ENCODE measurements at places on chromosomes 16 and 17.

- DNase-seq = no peak
These were observed 158.3 kb upstream of the NOL11 start for GRCh38 chr17:67559381-67559966.

- no peak for DNase-seq
These were observed 1.2 kb upstream of the NFATC3 start for GRCh38 chr16:68083861-68084503.

GRCh38 chr17:10249271-10250010 is 51.0 kb upstream of the GAS7 start:
- no peak for DNase-seq

DNA sequence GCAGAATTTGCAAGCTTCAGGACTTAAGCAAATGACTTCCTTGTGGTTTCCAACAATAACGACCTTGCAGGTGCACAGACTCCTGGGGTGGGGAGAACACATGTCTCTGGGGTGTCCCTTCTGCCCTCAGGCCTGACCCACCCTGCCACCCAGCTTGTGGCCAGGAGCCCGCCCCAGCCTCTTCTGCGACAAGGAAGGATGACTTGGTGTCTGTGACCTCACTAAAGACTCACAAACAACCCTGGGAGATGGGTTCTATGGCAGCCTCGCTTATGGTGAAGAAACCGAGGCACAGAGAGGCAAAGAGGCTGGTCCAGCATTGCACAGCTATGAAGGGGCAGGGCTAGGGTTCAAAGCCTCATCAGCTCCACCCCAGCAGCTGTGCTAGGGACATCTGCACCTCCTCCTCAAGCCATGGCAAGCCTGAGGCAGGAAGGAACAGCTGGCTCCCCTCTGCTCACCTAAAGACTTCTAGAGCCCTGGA is 2.6 kb downstream of the ATP2A3 start:
- peak; percentile 84 for DNase-seq

- no peak for DNase-seq
These were observed 73.3 kb downstream of the KIF2B start for GRCh38 chr17:53896047-53896446.

DNA sequence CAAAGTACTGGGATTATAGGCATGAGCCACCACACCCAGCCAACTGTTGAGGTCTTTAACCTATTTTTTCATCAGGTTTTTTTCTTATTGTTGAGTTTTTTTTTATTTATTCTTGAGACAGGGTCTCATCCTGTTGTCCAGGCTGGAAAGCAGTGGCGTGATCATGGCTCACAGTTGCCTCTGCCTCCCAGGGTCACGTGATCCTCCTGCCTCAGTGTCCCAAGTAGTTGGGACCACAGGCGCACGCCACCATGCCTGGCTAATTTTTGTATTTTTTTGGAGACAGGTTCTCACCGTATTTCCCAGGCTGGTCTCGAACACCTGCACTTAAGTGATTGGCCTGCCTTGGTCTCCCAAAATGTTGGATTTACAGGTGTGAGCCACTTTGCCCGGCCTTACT is 95.9 kb downstream of the BCAS3 start:
- no peak for DNase-seq

GRCh38 chr17:63433746-63434591 is 12.1 kb downstream of the CYB561 start:
- no peak for DNase-seq

DNA sequence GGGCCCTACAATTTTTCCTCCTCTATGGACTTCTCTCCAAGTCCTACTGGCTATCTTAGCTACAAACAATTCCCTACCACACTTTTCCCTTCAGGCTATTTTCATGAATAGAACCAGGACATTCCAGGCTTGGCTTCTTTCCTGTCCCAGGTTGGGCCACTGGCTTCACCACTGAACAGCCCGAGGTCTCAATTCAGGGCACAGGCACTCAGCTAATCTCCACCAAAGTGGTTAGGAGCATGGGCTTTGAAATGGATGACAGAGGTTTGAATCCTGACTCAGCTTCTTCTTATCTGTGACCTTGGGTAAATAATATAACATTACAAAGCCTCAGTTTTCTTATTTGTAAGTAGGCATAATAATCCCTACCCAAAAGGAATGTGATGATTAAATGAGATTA is 50.9 kb upstream of the ZNF629 start:
- no peak for DNase-seq

GRCh38 chr17:11430751-11431150 is 167.5 kb upstream of the DNAH9 start:
- DNase-seq = no peak

- no peak for DNase-seq
These were observed 215.1 kb downstream of the SLC39A11 start for GRCh38 chr17:72877348-72877747.

DNA sequence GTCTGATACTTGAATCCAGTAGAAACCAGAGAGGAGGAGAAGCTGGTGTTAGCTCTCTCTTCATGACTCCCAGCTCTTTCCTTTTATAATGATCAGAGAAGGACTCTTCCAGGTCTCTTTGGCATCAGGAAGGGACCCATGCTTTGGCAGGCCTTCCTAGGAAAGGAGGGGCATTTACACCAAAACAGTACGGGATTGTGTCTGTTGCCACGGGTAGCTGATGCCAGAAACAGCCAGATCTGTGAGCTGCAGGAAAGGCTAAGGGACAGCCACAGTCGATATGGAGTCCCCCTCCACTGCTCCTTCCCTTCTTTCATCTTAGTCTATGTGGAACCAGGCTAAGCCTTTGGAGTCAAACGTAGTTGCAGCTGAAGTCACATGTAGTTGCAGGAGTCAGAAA is 9.3 kb downstream of the CEP295NL start:
- no peak for DNase-seq

GRCh38 chr17:9862220-9862619 is 36.5 kb downstream of the GLP2R start:
- DNase-seq = no peak

DNA sequence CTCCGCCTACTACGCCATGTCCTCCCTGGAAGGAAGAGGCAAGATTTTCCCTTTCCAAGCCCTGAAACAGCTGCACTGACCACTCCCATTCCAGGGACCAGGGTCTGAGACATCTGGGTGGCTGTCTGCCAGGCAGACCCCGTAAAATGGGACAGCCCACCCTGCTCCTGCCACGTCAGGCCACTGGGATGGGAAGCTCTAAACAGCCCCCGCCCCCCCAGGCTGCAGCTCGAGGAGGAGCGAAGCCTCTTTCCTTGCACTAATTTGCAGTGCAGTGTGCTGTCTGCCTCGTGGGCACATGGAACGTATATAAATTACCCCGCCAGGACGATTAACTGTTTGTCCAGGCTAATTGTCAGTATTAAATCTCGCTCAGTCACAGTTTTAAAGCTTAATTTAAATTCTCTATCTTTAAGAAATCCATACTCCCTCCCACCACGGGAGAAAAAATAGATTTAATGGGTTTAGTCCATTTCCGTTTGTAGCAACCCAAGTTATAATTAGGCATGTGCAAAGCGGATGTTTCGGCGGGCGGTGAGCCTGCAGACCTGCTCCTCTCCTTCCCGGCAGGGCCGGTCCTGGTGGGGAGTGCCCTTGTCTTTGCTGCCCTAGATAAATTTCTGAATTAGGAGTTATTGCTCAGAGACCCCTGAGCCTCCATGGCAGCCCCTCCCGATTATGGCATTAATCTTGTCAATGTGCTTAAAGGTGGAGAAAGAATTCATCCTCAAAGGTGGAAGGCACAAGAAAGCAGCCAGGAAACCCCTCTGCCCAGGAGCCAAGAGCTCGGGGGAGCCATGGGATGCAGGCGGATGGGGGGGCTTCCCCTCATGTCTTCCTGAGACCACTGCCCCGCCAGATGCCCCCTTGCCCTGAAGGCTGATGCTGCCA is 268.0 kb upstream of the TNRC6C start:
- DNase-seq = peak; percentile 24

DNA sequence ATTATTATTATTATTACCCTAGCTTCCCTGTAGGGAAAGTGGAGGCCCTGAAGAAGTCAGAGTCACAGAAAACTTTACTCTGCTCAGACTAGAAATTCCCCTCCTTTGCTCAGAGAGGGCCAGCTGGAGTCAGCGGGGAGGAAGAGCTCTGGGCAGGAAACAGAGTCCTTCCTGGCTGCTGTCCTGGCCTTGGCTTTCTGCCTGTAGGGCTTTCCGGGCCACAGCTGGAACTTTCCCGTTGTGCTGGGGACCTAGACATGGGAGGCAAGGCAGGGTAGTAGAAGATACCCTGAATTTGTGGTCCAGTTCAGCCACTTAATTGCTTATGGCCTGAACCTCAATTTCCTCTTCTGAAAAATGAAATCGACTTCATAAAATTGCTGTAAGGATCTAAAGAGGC is 14.0 kb upstream of the CCL2 start:
- DNase-seq = no peak

DNA sequence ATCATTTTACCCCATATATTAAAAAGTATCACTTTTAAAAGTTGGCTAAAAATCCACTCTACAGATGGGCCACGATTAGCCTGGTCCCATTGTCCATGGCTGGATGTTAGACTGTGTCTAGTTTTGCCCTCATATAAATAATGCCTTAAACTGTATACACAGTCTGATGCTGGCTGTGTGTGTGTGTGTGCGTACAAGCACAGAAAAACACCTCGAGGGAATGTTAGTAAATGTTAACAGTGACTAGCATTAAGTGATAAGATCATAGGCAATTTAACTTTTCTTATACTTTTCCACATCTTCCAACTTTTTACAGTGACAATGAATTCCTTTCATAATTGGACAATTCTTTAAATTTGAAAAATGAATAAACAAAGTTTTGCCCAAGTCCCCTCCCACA is 8.2 kb downstream of the NOS2 start:
- no peak for DNase-seq

DNA sequence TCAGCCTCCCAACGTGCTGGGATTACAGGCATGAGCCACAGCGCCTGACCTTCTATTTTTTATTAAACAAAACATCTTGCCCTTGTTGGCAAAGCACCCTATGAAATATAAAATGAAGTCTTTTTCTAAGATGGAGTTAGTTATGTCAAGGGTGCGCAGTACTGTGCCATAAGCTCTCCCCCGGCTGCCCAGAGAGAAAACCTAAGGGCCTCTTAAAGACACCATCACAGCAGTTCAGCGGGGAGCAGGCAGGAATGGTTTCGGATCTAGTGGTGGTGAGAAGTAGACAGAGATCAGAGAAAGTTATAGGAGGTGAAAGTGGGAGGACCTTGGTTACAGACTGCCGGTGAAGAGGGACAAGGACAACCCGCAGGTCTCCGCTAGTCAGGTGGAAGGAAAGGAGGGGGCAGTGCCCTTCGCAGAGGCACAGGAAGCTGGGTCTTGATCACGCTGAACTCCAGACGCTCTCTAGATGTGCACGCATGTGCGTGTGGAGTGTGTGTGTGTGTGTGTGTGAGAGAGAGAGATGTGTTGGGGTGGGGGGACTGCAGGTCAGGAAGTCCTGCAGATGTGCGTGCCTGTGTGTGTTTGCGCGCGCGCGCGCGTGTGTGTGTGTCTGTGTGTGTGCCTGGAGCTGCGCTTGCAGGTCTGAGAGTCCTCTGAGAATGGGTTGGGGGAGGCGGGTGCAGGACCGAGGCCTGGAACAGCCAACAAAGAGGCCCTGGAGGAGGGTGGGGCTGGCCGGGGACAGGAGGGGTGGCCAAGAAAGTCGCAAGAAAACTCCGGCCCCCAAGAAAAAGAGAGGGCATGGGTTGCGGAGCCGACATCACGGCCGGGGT is 748 bp upstream of the CMTM3 start:
- no peak for DNase-seq

DNA sequence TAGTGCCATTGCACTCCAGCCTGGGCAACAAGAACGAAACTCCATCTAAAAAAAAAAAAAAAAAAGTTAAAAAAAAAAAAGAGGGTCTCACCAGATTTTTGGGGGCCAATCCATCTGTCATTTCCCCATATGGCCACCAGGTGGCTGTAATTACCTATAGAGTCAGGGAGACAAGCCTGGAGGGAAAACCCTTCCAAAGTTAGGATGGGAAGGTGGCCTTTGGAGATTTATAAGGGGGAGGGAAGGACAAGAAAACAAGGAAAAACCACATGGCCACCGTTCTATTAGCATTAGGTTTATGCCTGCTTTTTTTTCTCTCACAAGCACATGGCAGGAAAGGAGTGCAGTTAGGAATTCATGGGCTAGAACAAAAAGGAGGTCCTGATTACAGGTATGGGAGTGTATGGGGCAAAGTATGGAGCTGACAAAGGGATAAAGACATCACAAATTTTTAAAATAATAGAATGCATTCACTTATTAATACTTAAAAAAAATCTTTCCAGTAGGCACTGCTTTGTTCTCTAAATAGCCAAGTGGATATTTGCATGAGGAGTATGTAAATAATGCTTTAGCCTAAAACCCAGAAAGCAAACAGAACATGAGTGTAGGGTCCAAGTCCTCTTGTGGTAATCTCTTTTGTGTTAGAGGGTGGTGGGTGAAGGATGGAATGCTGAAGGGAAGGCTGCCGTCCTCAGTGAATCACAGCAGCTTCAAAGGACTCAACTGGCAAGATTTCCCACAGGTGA is 5.1 kb downstream of the CYB5D1 start:
- peak; percentile 58 for DNase-seq

DNA sequence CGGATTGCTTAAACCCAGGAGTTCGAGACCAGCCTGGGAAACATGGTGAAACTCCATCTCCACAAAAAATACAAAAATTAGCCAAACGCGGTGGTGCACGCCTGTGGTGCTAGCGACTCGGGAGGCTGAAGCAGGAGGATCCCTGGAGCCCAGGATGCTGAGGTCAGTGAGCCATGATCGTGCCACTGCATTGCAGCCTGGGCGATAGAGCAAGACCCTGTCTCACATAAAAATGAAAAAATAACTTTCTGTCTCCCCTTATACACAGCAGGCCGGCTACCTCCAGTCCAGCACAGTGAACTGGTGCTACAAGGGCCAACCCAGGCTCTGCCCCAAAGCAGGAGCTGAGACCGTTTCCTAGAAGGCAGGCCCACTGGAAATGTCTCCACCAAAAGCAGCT is 59.7 kb downstream of the YWHAE start:
- no peak for DNase-seq

GRCh38 chr17:11081342-11081741 is 159.7 kb upstream of the SHISA6 start:
- DNase-seq = no peak

GRCh38 chr17:82859431-82860403 is 19.9 kb upstream of the ZNF750 start:
- DNase-seq = peak; percentile 62

GRCh38 chr16:86982912-86983311 is 334.3 kb downstream of the C16orf95 start:
- no peak for DNase-seq

DNA sequence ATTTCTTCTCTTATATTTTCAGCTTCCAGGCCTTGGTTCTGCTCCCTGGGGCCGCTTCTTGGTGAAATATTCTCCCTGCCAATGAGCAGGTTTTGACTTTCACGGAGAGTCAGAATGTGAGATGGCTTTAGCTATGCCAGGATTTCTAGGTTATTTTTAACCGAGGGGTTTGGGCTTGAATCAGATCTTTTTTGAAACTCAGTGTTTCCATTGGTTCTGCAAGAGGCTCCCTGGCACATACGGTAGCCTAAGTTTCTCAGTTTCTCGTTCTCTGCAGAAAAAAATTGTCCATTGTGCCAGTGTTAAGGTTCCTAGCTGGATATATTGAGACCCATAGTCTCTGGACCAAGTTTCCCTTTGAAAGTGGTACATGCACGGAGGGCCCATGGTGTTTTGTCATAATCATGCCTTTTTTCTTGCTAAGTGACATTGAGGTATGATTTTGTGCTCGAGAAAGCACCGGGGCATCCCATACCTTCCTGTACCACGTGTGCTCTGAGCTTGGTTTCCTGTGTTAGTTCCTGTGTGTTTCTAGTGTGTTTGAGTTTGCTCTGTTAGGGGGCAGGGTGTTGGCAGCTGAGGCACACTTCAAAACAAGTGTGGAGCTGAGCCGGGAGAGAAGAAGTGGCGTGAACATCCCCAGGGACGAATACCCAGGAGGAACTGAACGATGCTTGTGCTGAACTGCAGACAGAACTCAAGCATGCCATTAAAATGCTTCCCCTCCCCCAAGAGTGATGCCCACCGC is 127.2 kb downstream of the HS3ST3B1 start:
- DNase-seq = peak; percentile 29

Data from germinal center (tissue), 1 donor.